ENCODE measurements at places on chromosomes 16 and 17.

DNA sequence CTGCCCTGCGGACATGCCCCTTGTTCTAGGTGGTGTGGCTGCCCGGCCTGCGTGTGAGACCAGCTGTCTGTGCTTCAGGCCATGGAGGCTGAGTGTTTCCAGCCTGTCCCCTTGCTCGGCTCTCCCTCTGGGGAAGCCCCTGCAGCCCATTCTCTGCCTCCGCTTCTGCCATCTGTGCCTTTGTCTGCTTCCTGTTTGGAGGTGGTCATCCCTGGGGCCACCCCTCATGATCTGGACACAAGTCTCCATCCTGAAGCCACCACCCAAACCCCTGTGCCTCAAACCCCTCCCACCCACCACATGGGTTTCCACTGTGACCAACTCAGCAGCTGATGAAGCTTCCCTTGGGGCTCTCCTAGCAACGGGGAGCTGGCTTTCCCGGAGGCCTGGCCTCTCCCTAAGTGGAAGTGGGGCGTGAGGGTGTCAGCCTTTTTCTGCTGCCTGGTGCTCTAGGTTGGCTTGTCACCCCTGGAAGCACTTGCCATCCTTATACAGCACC lies 184.9 kb downstream of the SEC14L1 start:
- DNase-seq, result no peak

GRCh38 chr16:84043486-84044117 lies 1.0 kb upstream of the SLC38A8 start:
- no peak for DNase-seq

GRCh38 chr16:4465977-4466779 lies 8.2 kb downstream of the NMRAL1 start:
- no peak for DNase-seq

DNA sequence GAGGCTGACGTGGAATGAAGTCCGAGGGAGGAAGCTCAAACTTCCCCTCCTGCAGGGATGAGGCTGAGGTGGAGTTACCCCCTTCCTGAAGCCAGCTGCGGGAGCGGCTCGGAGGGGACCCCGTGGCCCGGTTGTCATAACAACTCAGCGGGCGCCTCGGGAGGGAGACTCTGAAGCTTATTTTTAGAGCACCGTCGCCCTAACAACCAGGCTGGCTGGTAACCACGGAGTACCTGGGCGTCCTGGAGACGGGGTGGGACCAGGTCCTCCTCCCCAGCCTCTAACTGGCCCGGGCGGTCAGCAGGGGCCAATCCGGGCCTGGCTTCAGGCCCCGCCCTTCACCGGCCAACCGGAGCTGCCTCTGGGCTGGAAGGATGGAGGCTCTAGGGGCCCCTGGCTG lies 27.7 kb downstream of the NECAB2 start:
- no peak for DNase-seq

Data from fibroblast of skin of right quadriceps (primary cell).